Body of pancreas (tissue), 4 donors: ENCODE measurements at places on chromosomes 6 and 20.

GRCh38 chr20:31972471-31973021 lies 4.6 kb downstream of the XKR7 start:
- no peaks in the 10 kb centered on the region for H3K36me3 ChIP-seq
- H3K4me1 ChIP-seq = no peaks in the 10 kb centered on the region
- no peaks in the 10 kb centered on the region for H3K27me3 ChIP-seq
- no peak overlapping the region for H3K27ac ChIP-seq

GRCh38 chr6:3337521-3338350 lies 79.0 kb downstream of the PSMG4 start:
- H3K36me3 ChIP-seq = no peaks in the 10 kb centered on the region
- H3K27me3 ChIP-seq = no peaks in the 10 kb centered on the region
- H3K27ac ChIP-seq = peak overlapping the region; percentile 86
- DNase-seq = no peak

- H3K4me1 ChIP-seq = no peaks in the 10 kb centered on the region
- no peaks in the 10 kb centered on the region for H3K36me3 ChIP-seq
- no peak overlapping the region for H3K27ac ChIP-seq
- no peak for DNase-seq
- no peak overlapping the region for H3K4me3 ChIP-seq
- no peaks in the 10 kb centered on the region for H3K27me3 ChIP-seq
These were observed 35.0 kb downstream of the COL19A1 start for GRCh38 chr6:69901361-69901760.

DNA sequence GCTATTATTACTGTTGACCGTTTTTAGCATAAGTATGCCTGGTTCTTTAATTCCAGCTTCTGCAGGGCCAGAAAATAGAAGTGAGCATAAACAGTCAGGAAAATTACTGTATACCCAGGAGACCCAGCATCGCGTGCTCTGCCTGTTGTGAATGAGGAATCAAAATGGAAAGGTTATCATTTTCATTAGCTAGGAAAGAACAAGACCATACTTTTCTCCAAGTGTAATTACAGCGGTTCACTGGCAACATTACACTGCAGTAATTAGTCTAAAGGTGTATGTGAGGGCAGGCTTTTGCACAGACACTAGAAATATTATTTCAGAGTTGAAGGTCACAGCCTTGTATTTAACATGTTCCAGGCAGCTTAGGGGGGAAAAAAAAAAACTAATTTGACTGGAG lies 403.8 kb upstream of the SOX4 start:
- no peaks in the 10 kb centered on the region for H3K27me3 ChIP-seq
- H3K4me1 ChIP-seq = no peaks in the 10 kb centered on the region
- no peak overlapping the region for H3K4me3 ChIP-seq

GRCh38 chr6:128600397-128600951 lies 80.1 kb upstream of the PTPRK start:
- H3K4me3 ChIP-seq = no peak overlapping the region
- no peaks in the 10 kb centered on the region for H3K27me3 ChIP-seq
